Eye (tissue), 1 donor: ENCODE measurements at places on chromosomes 12 and 14.
A peak's percentile ranks its signal among the peaks of the same experiment; 100 is the strongest.

DNA sequence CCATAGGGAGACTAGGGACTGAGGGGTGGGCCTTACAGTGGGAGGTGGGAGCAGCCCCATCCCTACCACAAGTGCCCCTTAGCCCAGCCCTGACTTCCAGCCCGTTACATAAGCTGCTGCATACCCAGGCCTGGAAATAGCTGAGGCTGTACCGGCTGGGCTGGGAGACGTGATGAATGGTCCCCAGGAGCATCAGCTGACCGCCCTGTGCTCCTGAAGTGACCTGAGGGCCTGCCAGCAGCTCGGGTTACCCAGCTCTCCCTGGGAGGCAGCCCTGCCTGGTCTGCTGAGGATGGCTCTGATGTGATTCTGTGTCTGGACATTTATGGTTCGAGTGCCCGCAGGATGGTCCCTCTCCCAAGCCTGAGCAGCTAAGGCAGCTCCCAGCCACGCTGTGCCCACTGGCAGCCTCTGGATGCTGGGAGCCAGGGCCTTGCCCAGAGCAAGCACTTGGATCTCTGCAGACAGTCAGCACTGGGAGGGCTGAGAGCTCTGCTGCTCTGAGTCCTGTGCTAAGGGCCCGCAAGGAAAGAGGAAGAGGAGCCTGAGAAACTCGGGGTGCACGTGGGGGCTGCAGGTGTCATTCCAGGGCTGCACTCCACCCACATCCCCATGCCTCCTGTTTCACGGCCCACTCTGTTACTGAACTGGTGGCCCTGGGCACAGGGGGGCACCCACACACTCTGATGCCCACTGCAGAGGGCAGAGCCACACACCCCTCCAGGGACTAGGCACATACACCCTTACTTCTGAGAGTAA is 20.5 kb downstream of the TAMALIN start:
- no peak for DNase-seq

DNA sequence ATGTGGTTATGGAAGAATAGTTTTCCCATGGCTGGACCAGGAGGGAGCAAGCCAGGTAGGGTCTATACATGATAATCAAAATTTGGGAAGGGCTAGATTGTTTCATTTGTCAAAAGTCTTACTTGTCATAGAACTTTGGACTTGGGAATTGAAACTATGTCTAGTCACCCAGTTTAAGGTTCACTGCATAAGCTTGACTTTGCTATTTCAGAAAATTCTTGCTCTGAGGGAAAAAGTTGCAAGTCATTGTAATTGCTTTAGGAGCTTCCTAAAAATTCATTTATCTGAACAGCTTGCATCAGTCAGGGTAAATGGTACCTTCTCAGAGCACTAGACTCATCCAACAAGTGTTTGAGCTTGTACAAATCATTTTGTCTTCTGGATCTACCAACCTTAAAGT is 1194.7 kb downstream of the GALC start:
- no peak for DNase-seq

- DNase-seq = no peak
Measured at GRCh38 chr14:101444116-101444515, 117.2 kb upstream of the DIO3 start.

DNA sequence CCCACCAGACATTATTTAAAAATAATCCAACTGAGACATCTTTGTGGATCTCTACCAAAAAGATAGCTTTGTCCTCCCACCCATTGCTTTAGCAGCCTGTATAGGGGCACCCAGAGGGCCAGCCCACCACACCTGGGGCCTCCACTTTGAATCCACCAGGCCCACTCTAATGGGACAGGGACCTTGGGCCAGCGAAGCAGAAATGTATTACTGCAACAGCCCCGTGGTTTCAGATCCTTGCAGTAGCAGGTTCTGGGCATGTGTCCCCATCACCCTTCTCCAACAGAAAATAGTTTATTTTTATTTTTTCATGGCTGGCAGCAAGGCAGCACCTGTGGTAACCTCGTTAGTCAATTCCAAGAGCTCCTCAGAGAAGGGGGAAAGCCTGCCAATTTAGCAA is 218.4 kb downstream of the ZFP36L1 start:
- no peak for DNase-seq

DNA sequence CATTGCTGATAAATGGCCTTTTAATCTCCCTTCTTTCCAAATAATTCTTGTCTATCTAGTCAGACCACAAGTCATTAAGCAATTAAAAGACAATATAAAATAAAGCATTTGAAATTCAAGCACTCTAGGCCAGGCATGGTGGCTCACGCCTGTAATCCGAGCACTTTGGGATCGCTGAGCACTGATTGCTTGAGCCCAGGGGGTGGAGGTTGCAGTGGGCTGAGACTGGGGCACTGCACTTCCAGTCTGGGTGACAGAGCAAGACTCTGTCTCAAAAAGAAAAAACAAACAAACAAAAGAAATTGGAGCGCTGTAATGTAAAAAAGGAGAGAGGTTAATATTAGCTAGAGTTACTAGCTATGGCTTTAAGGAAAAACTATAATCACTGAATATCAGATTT is 30.5 kb upstream of the CSRP2 start:
- no peak for DNase-seq

DNA sequence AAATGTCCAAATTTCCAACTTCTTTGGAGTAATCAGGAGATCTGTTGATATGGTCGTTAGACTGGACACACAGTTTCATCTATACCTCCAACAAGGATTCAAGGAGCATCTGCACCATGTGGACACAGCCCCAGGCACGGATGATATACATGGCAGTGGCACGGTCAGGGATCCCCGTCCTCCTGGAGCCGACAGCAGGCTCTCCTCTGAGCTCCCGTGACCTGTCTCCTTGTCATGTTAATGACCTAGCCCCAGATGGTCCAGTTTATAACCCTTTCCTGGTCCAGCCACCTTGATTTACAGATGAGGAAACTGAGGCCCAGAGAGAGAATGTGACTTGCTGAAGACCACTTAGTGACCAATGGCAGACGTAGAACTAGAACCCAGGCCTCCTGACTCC is 16.5 kb upstream of the SERPINA4 start:
- no peak for DNase-seq

DNA sequence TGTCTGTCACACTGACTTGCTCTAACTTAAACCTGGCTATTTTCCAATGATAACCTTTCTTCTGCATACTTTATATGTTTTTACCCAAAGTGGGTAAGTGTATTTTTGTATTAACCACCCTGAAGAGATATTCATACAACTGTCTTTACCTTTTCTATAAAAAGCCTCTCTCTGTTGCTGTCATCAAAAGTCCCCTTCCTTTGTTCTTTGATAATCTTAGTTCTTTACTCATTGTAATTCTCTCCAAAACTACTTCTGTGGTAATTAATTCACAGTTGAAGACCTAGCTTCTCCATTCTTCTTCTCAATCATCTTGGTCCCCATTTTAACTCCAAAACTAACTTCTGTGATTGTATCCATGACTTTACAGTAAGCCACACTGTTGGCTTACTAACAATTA is 479.7 kb upstream of the MGAT4C start:
- no peak for DNase-seq

DNA sequence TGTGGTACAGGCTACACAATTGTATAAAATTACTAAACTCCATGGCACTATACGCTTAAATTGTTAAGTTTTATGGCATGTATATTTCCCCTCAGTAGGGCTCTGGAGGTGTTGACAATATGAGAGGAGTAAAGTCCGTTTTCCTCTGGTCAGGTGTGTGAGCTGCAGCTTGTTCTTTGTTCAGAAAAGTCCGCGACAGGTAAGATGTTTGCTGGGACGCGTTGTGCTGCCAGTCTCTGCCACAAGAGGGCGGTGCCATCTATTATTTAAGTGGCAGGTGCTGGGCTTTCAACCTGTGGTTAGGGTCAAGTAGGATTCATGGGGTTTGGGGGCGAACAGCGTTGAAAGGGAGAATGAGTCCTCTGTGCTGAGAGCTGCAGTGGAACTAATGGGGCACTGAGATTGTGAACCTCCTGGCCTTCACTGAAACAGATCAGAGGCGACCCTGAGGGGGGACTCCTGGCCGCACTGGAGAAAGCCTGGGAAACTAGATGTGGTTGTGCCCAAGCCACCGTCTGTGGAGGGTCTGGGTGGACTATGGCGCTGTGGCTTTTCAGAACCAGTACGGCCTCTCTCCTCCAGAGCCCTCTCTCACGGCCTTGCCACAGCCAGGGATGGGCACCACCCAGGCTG is 179.0 kb downstream of the SLC15A4 start:
- no peak for DNase-seq

DNA sequence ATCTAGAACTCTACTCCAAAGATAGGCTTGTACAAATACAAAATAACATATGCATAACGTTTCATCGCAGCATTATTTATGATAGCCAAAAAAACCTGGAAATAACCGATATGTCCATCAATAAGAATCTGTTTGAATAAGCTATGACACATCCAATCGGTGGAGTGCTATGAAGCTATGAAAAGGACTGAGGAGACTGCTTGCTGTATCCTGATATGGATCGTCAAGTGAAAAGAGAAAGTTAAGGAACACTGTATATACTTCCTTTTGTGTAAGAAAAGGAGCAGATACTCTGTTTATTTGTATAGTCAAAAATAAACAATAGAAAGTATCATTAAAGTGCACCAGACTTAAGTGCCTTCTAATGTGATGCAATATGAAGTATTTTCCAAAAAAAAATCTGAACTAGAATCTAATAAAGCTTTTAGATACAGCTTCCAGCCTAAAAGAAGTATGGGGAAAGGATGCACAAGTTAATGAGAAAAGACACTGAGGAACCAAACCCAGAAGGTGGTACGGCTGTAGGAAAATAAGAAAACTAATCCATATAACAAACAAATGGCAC is 645 bp upstream of the KLHDC1 start:
- DNase-seq = no peak

GRCh38 chr14:78446807-78447206 is 276.6 kb downstream of the NRXN3 start:
- DNase-seq = peak; percentile 59

DNA sequence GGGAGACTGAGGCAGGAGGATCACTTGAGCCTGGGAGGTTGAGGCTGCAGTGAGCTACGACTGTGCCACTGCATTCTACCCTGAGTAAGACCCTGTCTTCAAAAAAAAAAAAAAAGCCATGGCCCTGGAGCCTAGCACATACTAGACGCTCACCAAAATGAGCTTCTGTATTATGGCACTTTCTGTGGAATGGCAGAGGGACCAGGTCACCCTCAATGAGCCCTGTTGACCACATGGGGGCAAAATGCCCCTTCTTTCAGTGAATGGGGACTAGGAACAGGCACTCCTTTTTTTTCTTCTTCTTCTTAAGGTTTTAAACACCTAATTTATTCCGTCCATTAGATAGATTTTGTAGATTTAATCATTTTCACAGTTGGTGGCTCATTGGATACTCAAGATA is 50.5 kb downstream of the FAM222A start:
- DNase-seq = no peak

GRCh38 chr12:93722835-93723567 is 45.8 kb downstream of the CRADD start:
- DNase-seq = no peak

- DNase-seq = no peak
Measured at GRCh38 chr12:89756194-89756584, 47.6 kb upstream of the ATP2B1 start.

- DNase-seq = peak; percentile 35
Measured at GRCh38 chr14:77883847-77884238, 83.9 kb downstream of the ADCK1 start.

- DNase-seq = peak; percentile 87
Measured at GRCh38 chr12:70719672-70720420, 82.6 kb upstream of the PTPRB start.

GRCh38 chr14:22723815-22724214 is 42.7 kb upstream of the OXA1L start:
- no peak for DNase-seq

DNA sequence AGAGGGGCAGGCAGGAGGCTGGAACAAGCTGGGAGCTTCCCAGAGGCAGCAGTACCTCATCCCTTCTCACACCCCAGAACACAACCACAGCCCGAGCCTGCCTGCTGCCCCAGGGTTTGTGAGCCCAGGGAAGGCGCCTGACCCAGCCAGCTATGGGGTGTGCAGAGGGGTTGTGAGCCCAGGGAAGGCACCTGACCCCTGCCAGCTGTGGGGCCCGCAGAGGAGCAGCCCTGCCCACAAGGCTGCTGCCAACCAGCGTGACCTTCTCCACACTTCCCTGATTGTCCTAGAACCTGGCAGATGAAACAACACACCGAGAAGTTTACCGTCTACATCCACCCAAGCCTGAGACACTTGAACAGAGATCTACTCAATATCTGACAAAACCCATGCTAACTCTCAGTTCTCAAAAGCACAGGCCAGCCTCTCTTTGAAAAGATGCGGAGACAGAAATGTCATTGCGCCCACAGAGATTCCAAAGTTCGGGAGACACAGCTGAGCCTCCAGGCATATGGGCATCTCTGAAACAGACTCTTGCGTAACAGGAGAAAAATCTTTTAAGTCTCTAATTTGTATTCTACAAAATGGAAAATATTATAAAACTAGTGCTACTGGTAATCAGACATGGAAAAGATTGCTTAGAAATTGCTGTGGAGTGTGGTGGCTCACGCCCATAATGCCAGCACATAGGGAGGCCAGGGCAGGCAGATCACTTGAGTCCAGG is 47.3 kb downstream of the SFSWAP start:
- no peak for DNase-seq

GRCh38 chr14:106309423-106309822 is 783.0 kb downstream of the TMEM121 start:
- no peak for DNase-seq

DNA sequence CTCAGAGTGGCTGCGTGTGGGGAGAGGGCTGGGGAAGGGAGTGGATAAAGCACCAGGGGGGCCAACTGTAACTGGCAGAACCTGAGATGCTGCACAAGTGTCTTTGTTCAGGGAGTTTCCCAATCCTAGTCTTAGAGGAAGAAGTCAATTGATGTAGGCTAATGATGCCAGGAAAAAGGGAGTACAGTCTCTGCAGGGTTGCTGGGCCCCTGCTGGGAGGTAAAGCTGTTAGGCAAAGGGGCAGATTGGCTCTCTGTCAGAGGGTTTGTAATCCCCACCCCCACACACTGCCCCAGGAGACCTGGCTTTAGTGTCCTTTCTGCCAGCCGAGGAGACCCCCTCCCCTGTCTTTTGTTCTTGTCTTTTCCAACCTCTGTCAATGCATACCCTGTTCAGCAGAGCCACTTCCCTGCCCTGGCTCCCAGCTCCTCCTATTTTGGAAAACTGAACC is 178.4 kb downstream of the KCNA5 start:
- peak; percentile 63 for DNase-seq

GRCh38 chr14:33643426-33644181 is 307.3 kb downstream of the EGLN3 start:
- peak; percentile 43 for DNase-seq

GRCh38 chr12:59780605-59781135 is 184.8 kb downstream of the SLC16A7 start:
- peak; percentile 19 for DNase-seq

DNA sequence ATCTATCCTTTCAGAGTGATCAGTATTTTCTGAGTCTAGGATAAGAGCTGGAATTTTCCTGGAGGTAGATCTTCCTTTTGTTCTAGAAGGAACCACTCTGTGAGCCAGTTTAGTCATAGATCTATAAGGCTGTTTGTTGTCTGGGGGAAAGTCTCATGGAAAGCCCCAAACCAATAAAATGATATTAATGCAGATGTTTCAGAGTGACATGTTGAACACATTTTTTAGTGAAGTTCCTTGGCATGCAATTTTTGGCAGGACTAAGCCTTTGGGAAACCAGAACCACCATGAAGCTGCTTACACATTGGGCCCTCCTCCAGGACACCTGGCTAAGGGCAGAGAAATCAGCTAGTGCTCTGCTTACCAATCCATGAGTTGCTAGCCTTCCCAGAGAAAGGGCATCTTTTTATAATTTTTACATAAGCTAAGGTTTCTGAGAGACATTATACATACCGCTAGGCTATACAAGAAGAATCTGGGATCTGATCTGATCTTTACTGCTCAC is 101.5 kb upstream of the PCED1B start:
- DNase-seq = no peak
